Stimulated activated CD4-positive, alpha-beta T cell treated with anti-CD3 and anti-CD28 coated beads, Interleukin-2, amount 100 ng/mL, for 48 hours (primary cell): ENCODE measurements at places on chromosomes 13 and 19.

- DNase-seq, result no peak
These were observed 946.3 kb upstream of the PCDH9 start for GRCh38 chr13:68176475-68176874.

GRCh38 chr19:35592226-35592625, 6.3 kb downstream of the PMIS2 start:
- no peak for DNase-seq

GRCh38 chr19:41701401-41702075, 6.9 kb upstream of the CEACAM5 start:
- DNase-seq, result no peak

GRCh38 chr13:75225288-75226032, 256.5 kb downstream of the TBC1D4 start:
- no peak for DNase-seq

- no peak for DNase-seq
These were observed 9.7 kb downstream of the DEDD2 start for GRCh38 chr19:42207767-42208271.

GRCh38 chr19:39916851-39917396, 17.5 kb downstream of the FCGBP start:
- no peak for DNase-seq

DNA sequence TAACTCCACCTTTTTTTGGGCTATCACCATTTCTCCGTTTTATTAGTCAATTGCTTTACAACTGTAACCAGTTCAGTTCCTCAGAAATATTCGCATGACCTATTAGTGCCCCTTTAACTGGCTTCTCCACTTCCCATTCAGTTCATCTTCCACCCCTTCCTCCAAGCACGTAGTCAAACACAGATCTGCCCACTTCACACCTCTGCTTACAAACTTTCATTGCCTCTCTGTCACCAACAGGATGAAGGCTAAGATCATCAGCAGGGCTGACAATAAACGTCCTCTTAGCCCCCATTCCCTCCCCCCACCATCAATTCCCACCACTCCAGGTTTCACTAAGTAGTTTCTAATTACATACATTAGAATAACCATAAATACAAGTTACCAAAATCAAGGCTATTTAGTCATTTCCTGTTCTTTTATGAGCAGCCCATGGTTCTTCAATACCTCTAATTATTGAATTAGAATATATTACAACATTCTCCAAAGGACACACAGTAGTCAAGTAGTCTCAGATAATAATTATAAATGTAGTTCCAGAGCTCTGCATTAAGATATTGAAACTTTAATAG, 95.7 kb downstream of the SPRY2 start:
- DNase-seq, result no peak

GRCh38 chr13:73625562-73626339, 508.5 kb downstream of the KLF12 start:
- no peak for DNase-seq

DNA sequence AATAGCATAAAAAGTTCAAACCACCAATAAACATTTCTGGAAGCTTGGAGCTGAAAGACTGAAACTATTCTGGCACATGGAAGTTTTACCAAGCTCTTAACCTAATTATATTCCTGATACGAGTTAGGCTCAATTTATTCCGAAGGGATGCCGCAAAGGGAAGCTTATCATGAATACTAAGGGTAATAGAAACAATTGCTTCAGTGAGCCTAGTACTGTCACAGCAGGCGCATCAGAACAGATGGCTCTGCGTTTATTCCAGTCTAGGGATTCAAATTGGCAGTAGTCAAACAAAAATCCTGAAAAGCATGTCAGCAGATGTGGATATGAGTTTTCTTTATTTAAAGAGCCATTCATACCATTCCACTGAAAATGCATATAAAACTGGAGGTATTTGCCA, 779.5 kb downstream of the GPC5 start:
- no peak for DNase-seq

DNA sequence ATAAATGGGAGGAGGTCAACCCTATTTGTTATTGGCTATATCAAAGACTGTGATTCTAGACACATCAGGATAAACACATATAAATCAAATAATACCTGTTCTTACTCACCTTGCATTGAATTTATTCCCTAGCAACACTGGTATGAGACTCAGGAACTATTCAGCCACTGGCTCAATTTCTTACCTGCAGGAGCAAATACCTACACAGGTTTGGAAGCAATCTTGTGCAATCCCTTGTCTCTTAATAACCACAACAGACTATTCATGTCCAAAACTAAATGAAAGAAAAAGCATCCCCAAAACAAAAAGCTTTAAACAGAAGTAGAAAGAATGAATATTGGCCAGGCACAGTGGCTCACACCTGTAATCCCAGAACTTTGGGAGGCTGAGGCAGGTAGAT, 55.5 kb downstream of the TBC1D4 start:
- DNase-seq, result no peak

GRCh38 chr19:39299404-39299803, 3.2 kb downstream of the IFNL1 start:
- DNase-seq, result no peak

GRCh38 chr13:20057963-20058362, 99.4 kb downstream of the ZMYM2 start:
- DNase-seq, result no peak
